ENCODE measurements at places on chromosomes 7 and 10.

GRCh38 chr7:28418311-28418710 lies 6.0 kb downstream of the CREB5 start:
- peak; percentile 10 for DNase-seq

- DNase-seq = no peak
These were observed 28.3 kb upstream of the CLDN4 start for GRCh38 chr7:73802459-73802858.

DNA sequence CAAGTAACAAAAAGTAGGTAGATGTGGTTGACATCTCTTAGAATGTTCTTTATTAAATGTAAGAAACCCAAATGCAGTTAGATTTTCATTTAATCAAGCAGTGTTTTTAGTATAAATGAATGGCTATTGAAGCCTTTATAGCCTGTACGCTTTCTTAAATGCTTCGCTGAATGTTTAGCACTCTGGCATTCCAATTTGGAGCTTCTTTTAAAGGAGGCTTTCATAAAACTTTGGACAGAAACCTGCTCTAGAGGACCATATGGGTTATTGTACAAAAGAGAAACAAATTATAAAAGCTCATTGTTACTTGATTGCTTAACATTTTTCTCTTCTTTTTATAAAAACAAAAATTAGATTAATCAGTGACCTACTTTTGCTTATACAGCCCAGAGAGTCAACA lies 59.5 kb downstream of the KCND2 start:
- no peak for DNase-seq

DNA sequence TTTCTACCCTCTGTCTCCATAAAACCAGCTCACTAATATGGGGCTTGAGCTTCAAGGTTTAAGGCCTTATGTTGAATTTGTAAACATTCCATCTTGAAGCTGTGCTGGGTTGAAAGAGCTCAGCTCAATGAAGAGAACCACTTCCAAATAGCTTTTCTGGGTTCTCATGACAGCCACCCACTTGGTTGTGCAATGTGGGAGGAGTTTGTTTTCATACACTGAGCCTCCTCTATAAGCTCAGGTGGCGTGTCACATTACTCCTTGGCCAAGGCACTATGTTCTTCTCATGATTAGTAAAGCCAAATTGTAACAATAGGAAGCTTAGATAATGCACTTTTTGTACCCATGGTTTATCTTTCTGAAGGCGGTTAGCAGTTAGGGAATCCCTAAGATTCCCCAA lies 265.6 kb downstream of the PTEN start:
- DNase-seq = peak; percentile 68

- no peak for DNase-seq
These were observed 71.2 kb downstream of the ABCC2 start for GRCh38 chr10:99853655-99854054.

All from suppressor macrophage (primary cell).